Renal pelvis (tissue), 12 donors: ENCODE measurements at places on chromosomes 2 and 18.

DNA sequence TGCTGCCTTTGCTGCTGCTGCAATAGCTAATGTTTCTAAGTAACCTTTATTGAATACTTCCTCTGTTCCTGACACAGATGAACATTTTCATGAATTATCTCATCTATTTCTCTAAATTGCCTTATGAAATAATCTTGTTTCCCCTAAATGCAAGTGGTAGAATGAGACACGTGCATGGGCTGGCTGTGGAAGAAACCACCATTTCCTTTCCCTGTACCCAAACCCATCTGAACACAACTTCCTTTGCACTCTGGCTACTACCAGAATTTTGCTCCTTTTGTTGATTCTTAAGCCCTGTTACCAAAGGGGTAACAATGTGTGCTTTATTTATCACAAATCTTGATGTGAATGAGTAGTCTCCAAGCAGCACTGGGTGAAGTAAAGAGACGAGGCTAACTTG, 29.2 kb downstream of the AKAIN1 start:
- no peak for DNase-seq

- no peak for DNase-seq
These were observed 78.0 kb upstream of the WIPF1 start for GRCh38 chr2:174675615-174676014.

DNA sequence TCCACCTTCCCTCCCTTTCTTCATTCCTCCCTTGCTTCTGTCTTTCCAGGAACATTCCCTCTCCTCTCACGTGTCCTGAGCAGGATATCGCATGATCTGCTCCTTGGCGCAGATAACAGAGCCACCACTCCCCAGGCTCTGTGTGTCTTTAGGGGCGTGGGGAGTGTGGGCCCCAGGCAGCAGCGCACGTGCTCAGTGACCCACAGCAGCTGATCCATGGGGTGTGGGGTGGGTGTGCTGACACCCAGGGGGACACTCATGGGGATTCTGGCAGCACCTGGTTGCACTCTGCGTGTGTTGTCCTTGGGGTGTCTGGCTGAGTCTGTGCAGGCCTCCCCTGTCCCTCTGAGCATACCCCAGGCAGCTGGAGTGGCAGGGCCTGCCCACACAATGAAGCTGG, 9.9 kb upstream of the FOSL2 start:
- no peak for DNase-seq

- DNase-seq: no peak
These were observed 284.7 kb downstream of the TRIB2 start for GRCh38 chr2:13001408-13001807.

DNA sequence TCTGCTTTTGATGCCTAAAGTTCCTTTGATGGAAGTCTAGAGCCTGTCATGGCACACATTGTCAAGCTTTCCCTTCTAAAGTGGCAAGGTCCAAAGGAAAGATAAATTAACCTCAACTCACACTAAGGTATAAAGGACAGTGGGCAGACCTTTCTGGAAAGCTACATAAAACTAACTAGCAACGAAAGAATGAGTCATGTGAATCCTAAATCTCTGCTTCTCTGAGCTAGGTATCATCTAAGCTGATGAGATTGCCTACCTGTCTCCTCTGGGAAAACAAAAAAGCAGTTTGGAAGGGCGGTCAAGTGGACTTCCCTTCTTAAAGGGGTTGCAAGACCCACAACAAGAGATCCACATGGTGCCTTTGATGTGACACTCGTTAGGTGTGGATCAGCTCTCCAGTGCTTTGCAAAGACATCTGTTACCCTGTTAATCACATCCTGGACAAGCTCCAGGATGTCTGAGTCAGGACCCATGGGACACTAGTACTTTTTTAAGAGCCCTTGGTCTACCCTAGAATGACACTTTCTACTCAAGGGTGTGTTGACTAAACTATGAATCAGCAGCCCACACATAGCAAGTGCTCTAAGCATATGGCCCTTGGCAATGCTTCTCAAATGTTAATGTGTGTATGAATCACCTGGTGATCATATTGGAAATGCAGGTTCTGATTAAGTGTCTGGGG, 173.5 kb downstream of the ALK start:
- DNase-seq: no peak

DNA sequence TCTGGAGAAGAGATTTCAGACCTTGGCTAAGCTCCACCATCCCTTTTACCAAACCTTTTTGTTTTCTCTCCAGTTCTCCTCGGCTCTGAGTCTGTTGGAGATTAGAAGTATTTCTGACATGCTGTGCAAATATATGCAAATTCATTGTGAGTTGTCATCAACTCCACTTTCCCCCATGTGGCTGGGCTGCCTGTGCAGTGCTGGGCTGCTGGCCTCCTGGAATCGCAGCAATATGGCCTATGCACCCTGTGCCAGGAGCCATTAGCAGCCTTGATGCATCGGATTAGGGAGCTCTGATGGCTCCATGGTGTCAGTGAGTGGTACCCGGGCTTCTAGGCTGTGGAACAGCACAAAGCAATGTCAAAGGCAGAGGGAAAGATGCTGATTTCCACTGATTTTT, 80.0 kb downstream of the GPR39 start:
- no peak for DNase-seq

- DNase-seq: no peak
These were observed 39.7 kb downstream of the LTBP1 start for GRCh38 chr2:32986480-32986879.

DNA sequence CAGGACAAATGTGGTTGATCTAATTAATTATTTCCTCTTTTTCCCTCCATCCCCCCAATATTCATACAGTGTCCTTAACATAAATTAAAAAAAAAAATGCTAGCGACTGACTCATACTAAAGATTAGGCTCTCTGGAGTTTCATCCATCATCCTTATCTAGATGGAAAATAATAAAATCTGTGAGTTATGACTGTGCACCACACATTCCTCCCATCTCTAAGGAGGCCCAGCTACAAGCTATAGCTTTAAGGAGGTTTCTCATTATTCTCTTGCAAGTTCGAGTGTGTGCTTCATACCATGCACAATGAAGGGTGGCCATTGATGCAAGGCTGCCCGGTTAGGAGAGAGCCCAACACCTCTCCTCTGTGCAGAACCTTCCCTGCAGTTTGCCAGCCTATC, 77.3 kb downstream of the XDH start:
- DNase-seq: no peak

DNA sequence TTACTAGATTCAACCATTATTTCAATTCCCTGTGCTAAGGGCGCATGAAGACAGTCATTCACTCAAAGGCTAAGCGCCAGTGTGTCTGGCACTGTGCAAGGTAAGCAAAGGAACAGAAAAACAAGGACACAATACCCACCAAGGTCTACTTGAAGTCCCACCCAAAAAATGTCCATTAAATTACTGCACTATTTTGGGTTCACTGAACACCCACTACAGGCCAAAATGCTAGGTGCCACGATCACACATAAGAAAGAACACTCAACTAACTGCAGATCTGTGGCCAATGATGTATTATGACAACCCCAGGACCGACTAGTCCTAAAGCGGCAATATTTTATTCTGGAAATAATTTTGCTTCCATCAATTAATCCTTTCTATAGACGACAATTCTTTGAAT, 1.8 kb downstream of the TMEM131 start:
- no peak for DNase-seq
